ENCODE measurements at places on chromosomes 1 and 21.

GRCh38 chr1:193677874-193678273, 491.5 kb upstream of the B3GALT2 start:
- peak; percentile 17 for DNase-seq

DNA sequence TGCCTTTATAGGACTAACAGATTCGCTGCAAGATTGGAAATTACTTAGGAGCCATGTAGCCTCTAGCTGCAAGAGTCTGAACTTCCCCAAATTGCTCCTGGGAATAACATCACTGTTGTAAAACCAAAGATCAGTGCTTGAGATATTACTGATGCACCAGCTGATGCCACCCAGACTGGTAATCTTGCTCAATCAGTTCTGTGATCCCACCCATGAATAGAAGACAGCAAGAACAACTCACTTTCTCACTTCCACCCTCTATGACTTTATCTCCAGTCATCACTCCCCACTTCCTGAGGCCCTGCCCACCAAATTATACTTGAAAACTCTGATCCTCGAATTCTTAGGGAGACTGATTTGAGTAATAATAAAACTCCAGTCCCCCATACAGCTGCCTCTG, 1011.1 kb downstream of the PLA2G4A start:
- no peak for DNase-seq

DNA sequence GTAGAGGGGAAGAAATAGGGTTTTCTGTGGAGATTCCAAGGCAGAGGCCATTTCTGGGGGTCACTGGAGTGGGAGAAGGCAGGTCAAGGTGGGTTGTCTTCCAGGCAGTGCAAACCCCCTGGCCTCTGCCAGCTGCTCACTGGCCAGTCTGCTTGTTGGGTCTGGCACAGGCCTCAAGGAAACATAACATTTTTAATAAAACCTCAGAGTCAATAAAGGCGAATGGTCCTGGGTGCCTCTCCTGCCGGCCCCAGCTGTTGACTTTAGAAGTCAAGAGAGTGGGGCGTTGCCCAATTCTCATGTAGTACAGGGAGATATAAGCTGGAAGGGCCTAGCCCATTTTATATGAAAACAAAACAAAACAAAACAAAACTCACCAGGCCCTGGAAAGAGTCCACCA, 36.6 kb downstream of the RUNX3 start:
- DNase-seq = no peak

- no peak for DNase-seq
These were observed 55.0 kb downstream of the TRAF5 start for GRCh38 chr1:211381481-211382181.

DNA sequence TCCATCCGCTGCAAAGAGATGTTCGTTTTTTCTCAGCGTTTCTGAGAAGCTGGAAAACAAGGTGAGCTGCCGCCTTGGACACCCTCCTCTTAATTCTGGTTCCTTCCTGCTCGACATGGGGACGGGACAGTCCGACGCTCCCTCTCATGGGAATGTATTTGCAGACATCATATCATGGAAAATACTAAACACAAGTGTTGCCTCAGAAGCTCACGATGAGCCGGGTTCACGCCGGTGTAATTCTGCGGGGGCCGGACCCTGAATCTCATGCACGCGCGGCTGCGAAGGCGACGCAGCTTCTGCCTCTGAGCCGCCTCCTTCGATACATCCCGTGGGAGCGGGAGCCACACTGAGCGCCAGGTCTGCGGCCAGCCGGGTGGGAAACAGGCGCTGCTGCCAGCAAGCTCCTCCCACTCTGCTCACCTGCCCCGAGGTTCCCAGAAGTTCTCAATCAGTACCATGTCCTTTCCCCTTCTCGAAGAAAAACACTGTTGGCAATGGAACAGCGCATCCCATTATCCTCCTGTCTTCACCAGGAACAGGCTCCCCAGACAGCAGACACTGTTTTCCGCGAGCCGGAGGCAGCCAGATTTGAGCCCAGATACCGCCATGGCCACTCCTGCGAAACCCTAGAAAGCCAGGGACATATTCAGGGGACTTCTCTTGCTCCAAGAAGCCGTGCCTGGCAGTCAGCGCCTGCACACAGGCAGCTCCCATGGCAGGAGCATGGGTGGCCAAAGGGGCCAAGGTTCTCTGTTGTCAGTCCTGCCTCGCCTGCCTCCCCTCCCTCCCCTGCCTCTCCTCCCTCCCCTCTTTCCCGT, 98.0 kb downstream of the WDR4 start:
- DNase-seq = no peak

DNA sequence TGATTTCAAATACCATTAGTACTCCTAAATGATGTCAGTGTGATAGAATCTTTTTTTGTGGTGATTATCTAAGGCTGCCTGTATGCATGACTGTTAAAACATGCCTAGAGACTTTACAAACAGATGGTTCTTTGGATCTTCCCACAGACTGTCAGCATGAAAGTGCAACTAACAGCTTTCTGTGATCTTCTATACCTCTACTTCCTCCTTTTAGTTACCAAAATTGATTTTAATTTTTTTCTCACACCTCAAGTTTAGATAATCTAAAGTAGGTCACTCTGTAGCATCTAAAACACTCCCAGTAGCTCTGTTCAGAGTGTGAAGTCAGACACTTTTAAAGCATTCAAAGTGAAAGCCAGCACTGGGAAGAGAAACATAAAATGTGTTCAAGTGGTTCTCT, 534.5 kb downstream of the PTPRC start:
- DNase-seq = peak; percentile 28

DNA sequence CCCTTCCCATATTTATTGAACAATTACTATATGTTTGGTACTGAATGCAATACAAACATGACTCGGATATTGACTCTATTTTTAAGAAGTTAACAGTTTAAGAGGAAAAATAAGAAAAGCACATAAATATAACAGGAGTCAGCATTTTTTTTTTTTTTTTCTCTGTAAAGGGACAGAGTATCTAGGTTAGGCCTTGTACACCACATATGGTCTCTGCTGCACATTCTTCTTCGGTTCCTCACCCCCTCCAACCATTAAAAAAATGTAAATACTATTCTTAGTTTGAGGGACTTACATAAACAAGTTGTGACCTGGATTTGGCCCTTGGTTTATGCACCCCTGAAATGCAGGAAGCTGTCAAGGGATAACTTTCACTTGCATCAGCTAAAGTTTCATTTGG, 40.4 kb downstream of the PHC2 start:
- DNase-seq = peak; percentile 86

DNA sequence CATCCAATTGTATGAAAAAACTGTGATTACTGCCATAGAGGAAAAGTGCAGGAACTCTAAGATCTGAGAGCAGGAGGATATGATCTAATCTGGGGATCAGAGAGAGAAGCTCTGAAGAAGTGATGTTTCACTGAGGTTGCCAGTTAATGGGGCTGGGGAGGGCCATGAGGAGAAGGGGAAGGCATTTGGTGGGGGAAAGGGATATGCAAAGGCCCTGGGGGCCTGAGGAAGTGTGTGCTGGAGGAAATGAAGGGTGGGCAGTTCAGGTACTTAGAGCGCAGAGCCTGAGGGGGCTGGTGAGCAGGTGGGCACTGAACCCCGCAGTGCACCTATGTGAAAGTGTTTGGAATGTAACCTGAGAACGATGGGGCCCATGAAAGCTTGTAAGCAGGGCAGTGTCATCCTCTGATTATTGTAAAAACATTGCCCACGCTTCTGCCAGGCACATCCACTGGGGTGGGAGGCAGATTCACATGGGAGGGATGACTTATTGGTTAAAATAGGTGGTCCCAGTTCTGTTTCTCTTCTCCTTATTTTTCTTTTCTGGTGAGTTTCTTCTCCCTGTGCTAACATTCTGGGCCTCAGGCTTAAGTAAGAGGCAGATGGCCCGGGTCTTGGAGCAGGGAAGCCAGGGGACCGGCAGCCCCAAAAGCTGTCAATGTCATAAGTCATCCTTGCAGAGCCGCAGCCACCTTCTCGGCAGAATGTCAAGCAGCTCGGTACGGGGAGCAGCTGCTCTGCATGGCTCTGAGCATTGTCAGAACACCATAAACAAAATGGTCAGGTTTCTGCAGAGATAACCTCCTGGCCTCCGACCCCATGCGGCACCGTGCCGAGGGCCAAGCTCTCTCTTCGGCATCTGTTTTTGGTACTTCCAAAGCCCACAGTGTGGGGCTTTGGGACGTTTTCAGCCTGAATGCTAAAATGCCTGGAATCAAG, 492.0 kb upstream of the VAMP3 start:
- no peak for DNase-seq

DNA sequence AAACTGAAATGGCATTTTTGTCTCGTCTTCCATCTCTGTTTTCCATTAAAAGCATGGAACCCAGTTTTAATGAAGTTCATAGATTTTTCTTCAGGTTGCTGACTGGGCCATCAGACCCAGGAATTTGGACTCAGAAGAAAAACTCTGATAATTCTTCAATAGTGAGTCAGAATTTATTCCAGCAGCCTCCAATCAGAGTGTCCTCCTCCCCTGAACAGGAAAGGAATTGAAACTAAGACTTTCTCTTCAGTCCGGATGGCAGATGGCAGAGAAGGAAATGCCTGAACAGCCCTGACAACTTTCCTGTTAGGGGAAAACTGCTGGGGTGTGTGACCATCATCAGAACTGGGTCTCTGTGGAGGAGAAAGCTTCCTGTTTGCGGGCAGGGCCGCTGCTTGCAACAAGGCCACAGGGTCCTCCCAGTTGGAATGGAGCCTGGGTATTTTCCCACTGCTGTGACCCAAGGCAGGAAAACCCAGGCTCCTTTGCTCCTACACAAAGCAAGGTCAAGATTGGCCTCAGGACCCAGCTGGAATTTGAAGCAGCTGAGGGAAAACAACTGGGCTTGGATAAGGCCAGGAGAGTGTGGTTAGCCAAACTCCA, 20.7 kb downstream of the CD34 start:
- peak; percentile 88 for DNase-seq

DNA sequence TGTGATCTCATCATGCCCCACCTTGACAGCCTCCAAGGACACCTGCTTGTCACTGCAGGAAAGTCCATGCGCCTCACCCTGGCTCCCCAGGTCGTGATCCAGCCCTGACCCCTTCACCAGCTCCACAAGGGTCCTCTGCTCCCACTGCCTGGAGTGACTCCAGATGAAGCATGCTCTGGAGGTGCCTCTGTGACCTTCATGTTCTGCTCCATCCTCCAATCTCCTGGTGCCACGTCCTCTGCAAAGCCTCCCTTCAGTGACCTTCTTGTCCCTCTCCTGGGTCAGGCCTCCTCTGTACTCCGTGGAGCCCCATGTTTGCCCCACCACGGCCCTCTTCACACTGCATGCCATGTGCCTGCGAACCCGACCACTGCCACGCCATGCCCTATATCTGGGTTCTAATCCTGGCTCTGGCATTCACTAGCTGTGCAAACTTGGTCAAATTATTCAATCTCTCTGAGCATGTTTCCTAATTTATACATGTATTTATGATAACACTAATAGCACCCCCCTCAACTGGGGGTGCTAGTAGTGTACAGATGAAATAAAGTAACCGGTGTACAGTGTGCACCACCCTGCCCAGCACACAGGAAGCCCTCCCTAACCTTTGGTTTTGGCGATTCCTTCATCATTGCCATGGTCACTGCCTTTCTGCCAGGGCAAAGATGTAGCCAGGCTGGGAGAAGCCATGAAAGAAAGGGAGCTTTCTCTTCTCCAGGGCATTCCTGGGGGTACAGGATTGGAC, 77.4 kb downstream of the STUM start:
- no peak for DNase-seq
